BJ (cell line): ENCODE measurements at places on chromosomes 12 and 14.
A peak's percentile ranks its signal among the peaks of the same experiment; 100 is the strongest.

GRCh38 chr14:21244544-21244943 lies 24.7 kb downstream of the HNRNPC start:
- DNase-seq, result no peak

GRCh38 chr12:26149968-26150500 lies 25.2 kb upstream of the BHLHE41 start:
- no peak for DNase-seq

GRCh38 chr14:60651796-60652673 lies 2.8 kb upstream of the SIX1 start:
- no peak for DNase-seq

DNA sequence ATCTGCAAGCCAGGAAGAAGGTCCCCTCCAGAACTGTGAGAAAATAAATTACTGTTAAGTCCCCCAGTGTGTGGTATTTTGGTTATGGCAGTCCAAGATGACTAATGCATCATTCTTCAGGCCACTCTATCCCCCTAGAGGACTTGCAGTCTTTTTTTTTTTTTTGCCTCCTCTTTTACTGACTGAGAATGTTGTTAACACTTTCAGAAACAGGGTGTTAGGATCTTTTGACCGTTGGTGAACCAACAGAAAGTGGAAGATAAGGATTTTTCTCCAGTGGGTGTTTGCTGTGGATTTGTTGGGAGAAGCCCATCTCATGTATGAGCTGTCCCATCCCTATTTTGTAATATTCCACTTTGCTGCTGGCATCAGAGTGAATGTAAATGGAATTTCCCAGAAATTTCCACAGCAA lies 37.8 kb downstream of the MARK3 start:
- DNase-seq, result no peak

DNA sequence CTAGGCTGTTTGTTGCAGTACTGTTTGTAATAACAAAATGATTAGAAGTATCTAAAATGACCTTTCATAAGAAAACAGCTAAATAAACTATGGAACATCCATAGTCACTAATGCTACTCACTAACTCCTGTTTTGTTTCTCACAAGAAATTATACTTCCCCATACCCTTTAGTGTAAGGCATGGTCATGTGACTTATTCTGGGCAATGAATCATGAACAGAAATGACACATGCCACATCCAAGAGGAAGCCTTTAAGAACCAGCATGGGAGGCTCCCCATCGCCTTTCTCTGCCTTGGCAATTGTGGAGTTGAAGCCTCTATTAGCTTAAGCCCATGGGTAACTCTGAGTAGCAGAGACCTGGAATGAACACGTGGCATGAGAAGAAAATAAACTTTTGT lies 49.3 kb downstream of the KSR2 start:
- DNase-seq, result no peak

DNA sequence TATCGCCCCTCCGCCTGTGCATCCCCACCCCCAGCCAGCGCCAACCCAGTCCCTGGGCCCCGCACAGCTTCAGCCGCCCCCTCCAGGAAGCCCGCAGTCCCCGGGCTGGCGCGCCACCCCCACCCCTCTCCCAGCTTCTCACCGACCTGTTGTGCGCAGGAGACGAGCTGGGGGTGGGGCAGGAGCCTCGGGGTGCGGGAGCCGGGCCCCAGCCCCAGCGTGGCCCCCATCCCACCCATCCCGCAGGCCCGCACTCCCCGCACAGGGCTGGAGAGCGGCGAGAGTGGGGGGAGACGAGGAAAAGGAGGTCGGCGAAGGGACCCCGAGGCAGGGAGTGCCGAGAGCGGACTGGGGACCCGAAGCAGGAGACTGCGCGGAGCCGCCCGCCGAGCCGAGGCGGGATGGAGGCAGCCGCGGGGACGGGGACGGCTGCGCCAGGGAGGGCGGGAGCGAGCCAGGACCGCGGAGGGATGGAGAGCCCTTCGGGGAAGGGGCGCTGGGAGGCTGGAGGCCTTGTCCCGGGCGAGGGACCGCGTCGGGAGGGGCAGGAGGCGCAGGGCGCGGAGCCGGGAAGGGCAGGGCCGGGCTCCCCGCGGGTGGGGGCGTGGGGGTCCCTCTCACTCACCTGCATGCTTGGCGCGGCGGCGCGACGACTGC lies 498 bp downstream of the PIANP start:
- no peak for DNase-seq

GRCh38 chr14:51733147-51733546 lies 81.4 kb downstream of the FRMD6 start:
- no peak for DNase-seq

DNA sequence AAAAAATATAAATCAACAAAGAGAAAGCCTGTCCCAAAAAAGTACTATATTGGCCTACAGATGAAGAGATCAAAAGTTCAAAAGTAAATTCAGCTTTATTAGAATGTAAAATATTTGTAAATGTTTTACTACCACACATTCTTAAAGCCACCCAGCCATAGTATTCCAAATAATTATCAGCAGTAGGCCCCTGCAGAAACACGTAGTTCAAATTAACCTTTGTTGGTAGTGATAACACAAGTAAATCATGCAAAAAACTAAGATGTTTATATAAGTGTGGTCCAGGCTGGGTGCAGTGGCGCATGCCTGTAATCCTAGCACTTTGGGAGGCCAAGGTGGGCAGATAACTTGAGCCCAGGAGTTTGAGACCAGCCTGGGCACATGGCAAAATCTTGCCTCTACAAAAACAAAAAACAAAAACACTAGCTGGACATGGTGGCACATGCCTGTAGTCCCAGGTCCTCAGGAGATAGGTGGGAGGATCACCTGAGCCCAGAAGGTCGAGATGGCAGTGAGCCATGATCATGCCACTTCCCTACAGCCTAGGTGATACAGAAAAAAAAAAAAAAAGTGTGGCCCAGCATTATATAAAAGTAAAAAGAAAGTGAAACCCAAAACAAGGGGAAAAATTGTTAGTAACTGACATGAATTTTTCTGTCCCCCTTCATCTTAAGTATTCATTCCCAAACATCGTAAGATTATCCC lies 17.9 kb downstream of the SPTLC2 start:
- DNase-seq, result no peak

GRCh38 chr12:40208707-40209446 lies 15.9 kb upstream of the LRRK2 start:
- no peak for DNase-seq

- no peak for DNase-seq
These were observed 171.2 kb upstream of the ARID2 start for GRCh38 chr12:45558353-45558752.

DNA sequence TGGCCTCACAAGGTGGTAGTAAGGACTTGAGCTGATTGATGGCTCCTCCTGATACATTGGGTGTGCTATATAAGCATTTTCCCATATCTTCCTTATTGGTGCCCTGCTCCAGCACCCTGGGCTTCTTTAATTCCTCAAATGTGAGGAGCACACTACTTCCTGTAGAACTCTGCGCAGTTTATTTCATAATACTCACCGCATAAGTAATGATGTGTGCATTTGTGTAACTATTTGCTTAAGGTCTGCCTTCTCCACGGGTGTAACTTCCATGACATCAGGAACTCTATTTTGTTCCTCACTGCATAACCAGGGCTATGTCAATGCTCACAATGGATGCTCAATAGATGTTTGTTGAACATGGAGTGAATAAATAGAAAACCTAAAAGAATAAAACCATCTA lies 392.2 kb downstream of the SEC23A start:
- no peak for DNase-seq

DNA sequence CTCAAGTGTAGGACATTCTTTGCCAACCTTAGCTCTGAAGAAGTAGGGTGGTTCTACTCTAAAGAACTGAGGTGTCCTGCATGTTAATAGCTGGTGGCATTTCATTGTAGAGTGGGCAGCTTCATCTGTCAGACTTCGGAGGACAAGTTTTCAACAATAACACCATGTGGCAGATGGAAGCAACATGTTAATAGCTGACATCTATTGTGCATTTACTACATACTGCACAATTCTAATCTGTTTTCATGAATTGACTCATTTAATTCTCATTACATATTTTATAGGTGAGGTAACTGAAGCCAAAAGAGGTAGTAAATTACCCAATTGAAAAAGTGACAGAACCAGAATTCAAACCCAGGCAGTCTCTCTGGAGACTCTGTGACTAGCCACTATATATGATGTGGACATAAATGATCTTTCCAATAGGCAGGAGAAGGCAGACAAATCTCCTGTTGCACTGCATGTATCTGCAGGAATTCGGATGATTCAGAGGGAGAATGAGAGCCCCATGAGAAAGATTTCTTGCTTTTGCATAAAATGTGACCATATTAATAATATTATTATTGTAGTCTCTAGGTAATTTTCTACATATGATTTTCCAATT lies 137.2 kb upstream of the E2F7 start:
- no peak for DNase-seq

- no peak for DNase-seq
These were observed 46.9 kb upstream of the RGS6 start for GRCh38 chr14:71885301-71885700.

GRCh38 chr14:67928375-67928774 lies 108.8 kb downstream of the RAD51B start:
- no peak for DNase-seq

- no peak for DNase-seq
These were observed 101.2 kb downstream of the EEA1 start for GRCh38 chr12:92827836-92828431.

GRCh38 chr14:85533861-85534291 lies 3.9 kb downstream of the FLRT2 start:
- no peak for DNase-seq

GRCh38 chr14:44490966-44491365 lies 16.1 kb downstream of the FSCB start:
- DNase-seq, result no peak

GRCh38 chr14:36605506-36605857 lies 23.1 kb upstream of the NKX2-8 start:
- no peak for DNase-seq

- DNase-seq, result no peak
These were observed 7.5 kb downstream of the HIP1R start for GRCh38 chr12:122842505-122843405.

DNA sequence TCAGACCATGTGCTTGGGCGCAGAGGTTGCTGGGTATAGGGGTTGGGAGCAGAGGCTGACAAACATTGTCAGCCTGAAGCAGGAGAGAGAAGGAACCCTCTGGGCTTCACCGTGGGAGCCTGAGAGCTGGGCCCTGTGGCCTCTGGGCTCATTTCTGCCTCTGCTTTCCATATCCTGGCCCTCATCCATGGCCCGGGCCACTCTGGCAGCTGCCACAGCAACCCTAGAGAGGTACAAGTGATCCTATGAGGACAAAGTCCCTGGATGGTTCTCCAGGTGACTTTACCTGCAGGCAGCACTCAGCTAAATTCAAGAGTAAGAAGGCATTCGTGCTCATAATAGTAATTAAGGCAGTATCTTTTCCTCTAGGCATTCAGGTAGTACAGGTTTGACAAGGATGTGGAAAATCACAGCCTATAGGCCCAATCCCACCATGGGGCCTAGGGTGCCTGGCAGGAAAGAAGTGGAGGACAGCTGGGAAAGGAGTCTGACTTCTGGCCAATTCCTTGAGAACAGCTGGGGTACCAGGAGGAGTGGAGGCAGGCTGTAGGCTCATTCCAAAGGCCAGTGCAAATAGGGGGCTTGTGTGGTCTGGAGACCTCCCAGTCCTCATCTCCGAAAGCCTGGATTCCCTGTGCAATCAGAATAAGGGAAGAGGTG lies 3.6 kb upstream of the TTC7B start:
- DNase-seq, result no peak

DNA sequence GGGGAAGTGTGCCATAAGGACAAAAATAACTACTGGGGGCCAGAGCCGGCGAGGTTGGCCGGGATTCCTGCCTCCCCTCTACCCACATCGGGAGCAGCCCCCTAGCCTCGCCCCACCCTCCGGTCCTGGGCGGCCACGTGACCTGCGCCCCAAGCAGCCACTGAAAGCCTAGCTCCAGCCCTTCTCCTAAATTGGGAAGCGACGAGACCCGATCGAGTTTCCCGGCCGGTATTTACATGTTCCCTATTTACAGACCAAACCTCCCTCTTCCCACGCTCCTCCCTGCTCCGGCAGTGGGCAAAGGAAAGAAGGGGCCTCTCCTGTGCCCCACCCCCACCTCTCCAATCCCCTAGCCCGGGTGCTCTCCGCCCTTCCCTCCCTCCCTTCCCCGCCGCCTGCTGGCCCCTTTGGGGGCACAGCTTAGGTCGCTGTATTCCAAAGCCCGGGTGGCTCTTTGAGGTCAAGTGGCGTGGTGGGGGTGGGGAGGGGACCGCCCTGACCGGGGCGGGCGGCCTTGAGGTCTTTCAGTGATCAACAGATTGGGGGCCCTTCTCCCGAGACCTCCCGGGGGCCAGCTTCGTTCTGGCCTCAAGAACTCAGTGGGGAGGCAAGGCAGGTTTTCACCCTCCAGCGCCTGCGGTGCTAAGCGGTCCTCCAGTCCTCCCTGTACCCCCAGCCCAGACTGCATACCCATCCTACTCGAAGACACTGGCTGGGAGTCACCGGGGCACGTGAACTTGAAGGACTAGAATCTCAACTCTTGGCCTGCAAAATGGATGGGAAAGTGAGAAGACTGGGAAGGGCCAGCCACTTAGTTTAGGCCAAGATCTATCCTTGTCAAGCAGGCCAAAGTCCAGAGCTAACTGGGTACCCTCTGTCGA lies 6.3 kb upstream of the CTDSP2 start:
- no peak for DNase-seq

DNA sequence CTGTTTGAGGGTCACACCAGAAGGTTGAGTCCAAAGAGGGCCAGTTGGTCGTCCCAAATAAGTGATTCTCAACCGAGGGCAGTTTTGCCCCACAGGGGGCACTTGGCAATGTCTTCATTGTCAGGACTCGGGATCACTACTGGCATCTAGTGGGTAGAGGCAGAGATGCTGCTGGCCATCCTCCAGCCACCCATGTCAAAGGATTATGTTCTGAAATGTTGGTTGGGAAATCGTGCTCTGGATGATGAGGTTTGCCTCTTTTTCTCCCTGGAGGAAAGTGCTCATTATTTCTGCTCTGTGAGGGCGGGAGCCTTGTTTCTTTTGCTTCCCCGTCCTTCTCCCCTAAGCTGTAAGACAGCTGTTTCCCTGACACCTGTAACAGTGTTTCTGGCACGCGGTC lies 3.6 kb downstream of the ZNF839 start:
- peak; percentile 19 for DNase-seq

- no peak for DNase-seq
These were observed 238.8 kb upstream of the SFSWAP start for GRCh38 chr12:131471946-131472732.

- no peak for DNase-seq
These were observed 569 bp upstream of the RGS6 start for GRCh38 chr14:71931492-71932228.

DNA sequence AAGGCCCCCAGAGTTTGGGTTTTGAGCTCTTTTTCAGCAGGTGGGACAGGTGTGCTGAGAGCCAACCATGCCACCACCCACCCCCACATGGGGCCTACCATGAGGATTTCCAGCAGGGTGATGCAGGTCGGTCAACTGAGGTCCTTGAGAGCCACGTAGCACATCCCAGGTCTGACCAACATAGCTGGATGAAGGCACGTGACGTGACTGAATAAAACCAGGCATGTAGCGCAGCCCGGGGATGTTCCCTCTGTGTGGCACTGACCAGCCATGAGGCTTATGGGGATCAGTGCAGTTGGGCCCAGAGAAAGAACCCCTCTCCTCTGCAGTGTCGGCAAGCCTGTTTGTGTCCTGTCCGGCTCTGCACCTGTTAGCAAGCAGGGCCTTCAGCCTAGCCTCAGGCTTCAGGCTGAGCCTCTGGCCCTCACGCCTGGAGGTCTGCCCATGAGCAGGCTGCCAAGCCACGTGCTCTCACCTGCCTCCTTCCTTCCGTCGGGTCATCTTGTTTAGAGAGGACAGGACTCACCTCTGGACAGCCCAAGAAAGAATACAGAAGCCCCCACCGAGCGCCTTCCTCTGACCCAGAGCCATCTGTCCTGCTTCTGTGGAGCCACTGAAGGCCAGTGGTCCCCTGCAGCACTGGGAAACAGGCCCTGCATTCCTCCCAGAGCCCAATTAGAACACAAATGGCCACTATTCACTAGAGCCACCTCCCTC lies 38.5 kb downstream of the TSPAN11 start:
- DNase-seq, result no peak
